ENCODE measurements at places on chromosomes 6 and 20. TPM values are rescaled to one million over a fixed set of nuclear protein-coding genes. Genes with fewer than 3 reads are reported as not detected.

- DNase-seq: no peak
- H3K27me3 ChIP-seq: no peaks in the 10 kb centered on the region
- H3K36me3 ChIP-seq: no peaks in the 10 kb centered on the region
- H3K4me3 ChIP-seq: no peak overlapping the region
Observed at GRCh38 chr20:51139891-51140290, 117.0 kb upstream of the KCNG1 start.

DNA sequence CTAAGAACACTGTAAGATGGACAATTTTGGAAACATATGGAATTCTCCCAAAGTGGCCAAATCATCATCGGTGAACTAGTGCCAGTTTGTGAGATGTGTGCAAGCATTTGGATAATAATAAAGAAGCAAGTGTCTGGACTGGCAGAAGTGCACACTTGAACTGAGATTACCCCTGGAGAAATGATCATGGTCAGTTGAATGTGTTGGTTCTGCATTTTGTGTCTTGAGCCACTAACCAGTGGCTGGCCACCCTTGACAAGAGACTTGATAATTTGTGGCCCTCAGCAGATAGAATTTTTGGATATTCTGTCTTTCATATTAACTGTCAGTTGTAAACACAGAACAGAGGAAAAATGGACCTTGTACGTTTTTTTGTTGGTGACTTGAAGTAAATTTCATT lies 37.4 kb downstream of the CITED2 start:
- no peaks in the 10 kb centered on the region for H3K27me3 ChIP-seq
- no peaks in the 10 kb centered on the region for H3K4me1 ChIP-seq
- H3K4me3 ChIP-seq: no peak overlapping the region
- no peak for DNase-seq

DNA sequence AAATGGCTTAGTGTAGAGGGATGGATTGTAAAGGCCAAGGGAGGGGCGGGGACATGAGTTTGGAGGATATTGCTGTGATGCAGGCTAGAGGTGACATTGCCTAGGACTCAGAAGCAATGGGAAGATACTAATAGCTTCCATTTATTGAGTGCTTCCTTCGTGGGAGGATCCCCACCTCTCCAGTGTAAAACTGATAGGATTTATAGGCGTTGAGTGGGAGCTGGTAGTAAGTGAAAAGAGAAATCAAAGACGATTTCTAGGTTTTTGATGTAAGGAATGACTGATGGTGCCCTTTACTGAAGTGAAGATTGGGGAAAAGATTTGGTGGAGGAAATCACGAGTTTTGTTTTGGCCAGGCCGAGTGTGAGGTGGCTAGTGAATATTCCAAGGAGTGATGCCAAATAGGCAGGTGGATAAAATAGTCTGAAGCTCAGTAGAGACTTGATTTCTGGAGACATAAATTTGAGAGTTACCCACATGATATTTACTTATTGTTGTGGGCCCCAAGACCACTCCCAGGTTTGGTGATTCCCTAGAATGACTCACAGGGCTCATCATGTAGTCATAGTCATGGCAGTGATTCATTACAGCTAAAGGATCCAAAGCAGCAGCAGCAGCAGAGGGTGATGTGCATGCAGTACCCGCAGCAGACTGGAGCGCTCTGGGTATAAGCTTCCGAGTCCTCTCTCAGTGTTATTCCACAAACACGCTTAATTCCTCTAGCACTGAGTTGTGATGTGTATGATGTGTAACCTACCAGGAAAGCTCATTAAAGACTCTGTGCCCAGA lies 10.2 kb downstream of the RPRD1B start:
- DNase-seq: peak; percentile 32
- H3K36me3 ChIP-seq: no peaks in the 10 kb centered on the region
- no peak overlapping the region for H3K4me3 ChIP-seq
- H3K27me3 ChIP-seq: no peaks in the 10 kb centered on the region
- H3K4me1 ChIP-seq: no peaks in the 10 kb centered on the region
- H3K27ac ChIP-seq: no peak overlapping the region

The LRRC1 gene
- 70.6 TPM for polyA plus RNA-seq

GRCh38 chr6:77466055-77466450 lies 2.8 kb upstream of the HTR1B start:
- peaks cover 14% of the 10 kb centered on the region for H3K4me1 ChIP-seq
- H3K36me3 ChIP-seq: no peaks in the 10 kb centered on the region
- H3K27ac ChIP-seq: no peak overlapping the region
- peak; percentile 86 for DNase-seq
- peaks cover 39% of the 10 kb centered on the region for H3K27me3 ChIP-seq

DNA sequence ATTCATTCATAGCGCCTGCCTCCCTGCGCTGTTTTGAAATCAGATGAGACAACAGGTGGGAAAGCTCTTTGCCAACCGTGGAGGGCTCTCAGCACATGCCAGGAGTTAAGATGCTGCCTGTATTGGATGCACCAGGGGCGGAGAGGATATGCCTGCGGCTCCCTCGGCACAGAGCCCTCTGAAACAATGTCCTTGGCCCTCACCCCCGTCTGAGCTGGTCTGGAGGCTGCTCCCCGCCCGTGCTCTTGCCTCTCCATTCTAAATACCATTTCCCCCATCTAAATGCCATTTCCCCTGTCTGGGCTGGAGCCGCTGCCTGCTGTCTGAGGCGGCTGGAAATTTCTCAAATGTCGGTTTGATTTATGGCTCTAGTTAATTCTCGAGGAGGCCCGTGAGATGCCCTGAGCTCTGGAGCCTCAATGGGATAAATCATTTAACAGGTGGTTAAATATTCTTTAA lies 50.8 kb upstream of the MLN start:
- no peaks in the 10 kb centered on the region for H3K36me3 ChIP-seq
- peak; percentile 35 for DNase-seq
- H3K4me3 ChIP-seq: no peak overlapping the region
- no peaks in the 10 kb centered on the region for H3K27me3 ChIP-seq
- no peak overlapping the region for H3K27ac ChIP-seq
- H3K4me1 ChIP-seq: peaks cover 11% of the 10 kb centered on the region

DNA sequence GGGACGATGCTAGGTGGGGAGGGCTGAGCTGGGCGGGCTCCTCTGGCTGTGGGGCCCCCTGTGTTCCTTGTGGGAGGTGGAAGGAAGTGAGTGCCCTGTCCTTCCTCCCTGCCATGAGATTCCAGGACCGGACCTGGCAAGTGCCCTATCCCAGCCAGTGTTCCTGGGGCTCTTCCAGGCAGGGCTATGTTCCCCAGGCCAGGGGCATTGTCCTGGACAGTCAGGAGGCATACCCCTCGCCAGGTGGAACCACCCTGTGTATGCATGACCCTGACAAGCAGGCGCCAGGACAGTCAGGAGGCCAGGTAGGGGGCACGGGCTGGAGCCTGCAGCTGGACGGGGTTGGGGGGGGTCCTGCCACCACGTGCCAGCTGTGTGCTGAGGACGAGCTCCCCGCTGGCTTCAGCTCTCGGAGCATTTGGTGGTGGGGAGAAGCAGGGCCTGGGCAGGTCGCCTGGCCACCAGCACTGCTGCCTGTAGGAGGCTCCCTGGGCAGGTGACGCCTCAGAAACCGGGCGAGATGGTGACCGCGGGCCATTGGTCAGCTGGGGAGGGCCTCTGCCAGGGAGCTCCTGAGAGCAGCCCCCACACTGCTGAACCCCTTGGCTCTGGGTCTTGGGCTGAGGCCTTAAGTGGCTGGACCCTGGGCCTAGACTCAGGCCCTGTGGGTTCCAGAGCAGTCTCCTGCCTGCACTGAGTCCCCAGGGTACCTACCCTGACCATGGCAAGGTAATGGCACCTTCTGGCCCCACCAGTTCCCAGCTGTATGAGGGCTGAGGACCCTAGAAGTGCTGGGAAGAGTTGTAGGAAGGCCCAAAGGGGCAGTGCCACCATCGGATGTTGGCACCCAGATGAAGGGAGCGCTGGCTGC lies 694 bp downstream of the SLC17A9 start:
- peak overlapping the region; percentile 0 for H3K4me3 ChIP-seq
- H3K36me3 ChIP-seq: no peaks in the 10 kb centered on the region
- H3K27me3 ChIP-seq: no peaks in the 10 kb centered on the region
- peaks cover 34% of the 10 kb centered on the region for H3K4me1 ChIP-seq
- H3K27ac ChIP-seq: peak overlapping the region; percentile 99

The MLIP gene
- not detected for polyA plus RNA-seq

The SPINT4 gene
- polyA plus RNA-seq: not detected

DNA sequence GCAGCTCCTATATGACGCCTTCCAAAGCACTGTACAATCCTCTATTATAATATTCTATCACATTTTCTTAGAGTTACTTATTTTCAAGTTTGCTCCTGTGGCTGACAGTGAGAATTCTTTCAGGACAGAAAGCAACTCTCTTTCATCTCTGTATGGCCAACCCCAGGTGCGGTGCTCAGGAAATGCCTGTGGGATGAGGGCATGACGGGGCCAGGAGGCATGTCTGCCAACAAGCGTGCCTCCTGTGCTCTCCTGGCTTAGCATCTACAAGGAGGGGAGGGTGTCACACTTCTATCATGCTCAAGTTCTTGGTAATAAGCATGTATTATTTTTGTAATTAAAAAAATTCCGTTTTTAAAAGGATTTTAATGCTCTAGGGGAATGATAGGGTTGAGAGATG lies 11.4 kb downstream of the MRPL14 start:
- H3K27ac ChIP-seq: no peak overlapping the region
- no peak overlapping the region for H3K4me3 ChIP-seq
- no peaks in the 10 kb centered on the region for H3K36me3 ChIP-seq
- peaks cover 44% of the 10 kb centered on the region for H3K4me1 ChIP-seq

- no peaks in the 10 kb centered on the region for H3K27me3 ChIP-seq
- no peaks in the 10 kb centered on the region for H3K36me3 ChIP-seq
- no peak overlapping the region for H3K4me3 ChIP-seq
- no peaks in the 10 kb centered on the region for H3K4me1 ChIP-seq
- no peak for DNase-seq
Observed at GRCh38 chr6:107061125-107062020, 33.4 kb downstream of the MTRES1 start.

- H3K4me3 ChIP-seq: no peak overlapping the region
- no peaks in the 10 kb centered on the region for H3K27me3 ChIP-seq
- DNase-seq: peak; percentile 6
- H3K4me1 ChIP-seq: no peaks in the 10 kb centered on the region
- H3K36me3 ChIP-seq: no peaks in the 10 kb centered on the region
Observed at GRCh38 chr6:78390066-78390465, 477.3 kb upstream of the IRAK1BP1 start.

GRCh38 chr6:52815167-52816092 lies 11.8 kb upstream of the GSTA1 start:
- H3K4me1 ChIP-seq: no peaks in the 10 kb centered on the region
- peak overlapping the region; percentile 84 for H3K27ac ChIP-seq
- H3K36me3 ChIP-seq: no peaks in the 10 kb centered on the region
- H3K4me3 ChIP-seq: no peak overlapping the region
- no peaks in the 10 kb centered on the region for H3K27me3 ChIP-seq

DNA sequence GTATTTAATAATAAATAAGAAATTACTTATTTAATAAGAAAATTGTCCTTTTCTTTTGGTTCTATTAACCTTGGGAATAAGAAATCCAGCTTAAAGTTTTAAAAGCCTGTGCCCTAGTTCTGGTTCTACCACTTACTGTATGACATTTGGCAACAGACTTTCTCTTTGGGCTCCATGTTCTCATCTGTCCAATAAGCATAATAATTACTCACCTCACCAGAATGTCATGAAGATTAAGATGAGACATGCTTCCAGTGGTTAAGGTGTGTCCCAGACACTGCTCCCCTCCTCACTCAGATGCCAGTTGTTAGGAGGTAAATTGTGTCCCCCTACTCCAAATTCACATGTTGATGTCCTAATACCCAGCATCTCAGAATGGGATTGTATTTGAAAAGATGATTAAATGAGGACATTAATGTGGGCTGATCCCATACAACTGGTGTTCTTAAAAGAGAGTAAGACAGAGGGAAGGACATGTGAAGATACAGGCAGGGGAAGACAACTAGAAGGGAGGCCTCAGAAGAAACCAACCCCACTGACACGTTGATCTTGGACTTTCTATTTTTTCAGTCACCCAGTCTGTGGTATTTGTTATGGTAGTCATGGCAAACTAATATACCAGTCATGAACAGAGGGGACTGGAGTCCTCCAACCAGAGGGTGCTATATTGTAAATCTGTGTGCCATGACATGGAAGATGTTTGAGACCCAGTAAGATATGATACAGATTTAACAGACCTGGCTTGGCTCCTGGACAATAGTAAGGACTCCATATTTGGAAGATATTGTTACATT lies 6.4 kb upstream of the MICAL1 start:
- no peaks in the 10 kb centered on the region for H3K27me3 ChIP-seq
- peaks cover 4% of the 10 kb centered on the region for H3K4me1 ChIP-seq
- no peak overlapping the region for H3K4me3 ChIP-seq

DNA sequence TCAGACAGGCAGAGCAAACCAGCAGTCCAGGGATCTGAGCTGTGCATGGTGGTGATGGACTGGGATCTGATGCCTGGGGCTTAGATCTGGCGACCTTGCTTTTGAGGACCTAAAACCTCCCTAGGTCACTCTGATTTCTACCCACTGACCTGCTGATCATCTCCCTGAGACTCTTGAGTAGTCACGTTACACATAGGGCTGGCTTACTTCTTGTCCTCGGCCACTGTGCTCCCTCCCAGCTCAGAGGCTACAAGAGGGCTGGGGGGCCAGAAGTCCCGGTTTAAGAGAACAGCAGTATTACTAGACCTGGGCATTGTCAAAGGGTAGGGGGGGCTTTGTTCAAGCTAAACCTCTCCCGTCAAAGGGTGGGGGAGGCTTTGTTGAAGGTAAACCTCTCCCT lies 5.5 kb downstream of the DYNLT1 start:
- no peaks in the 10 kb centered on the region for H3K27me3 ChIP-seq
- no peak overlapping the region for H3K27ac ChIP-seq
- H3K4me1 ChIP-seq: peaks cover 19% of the 10 kb centered on the region
- no peak for DNase-seq
- no peak overlapping the region for H3K4me3 ChIP-seq

DNA sequence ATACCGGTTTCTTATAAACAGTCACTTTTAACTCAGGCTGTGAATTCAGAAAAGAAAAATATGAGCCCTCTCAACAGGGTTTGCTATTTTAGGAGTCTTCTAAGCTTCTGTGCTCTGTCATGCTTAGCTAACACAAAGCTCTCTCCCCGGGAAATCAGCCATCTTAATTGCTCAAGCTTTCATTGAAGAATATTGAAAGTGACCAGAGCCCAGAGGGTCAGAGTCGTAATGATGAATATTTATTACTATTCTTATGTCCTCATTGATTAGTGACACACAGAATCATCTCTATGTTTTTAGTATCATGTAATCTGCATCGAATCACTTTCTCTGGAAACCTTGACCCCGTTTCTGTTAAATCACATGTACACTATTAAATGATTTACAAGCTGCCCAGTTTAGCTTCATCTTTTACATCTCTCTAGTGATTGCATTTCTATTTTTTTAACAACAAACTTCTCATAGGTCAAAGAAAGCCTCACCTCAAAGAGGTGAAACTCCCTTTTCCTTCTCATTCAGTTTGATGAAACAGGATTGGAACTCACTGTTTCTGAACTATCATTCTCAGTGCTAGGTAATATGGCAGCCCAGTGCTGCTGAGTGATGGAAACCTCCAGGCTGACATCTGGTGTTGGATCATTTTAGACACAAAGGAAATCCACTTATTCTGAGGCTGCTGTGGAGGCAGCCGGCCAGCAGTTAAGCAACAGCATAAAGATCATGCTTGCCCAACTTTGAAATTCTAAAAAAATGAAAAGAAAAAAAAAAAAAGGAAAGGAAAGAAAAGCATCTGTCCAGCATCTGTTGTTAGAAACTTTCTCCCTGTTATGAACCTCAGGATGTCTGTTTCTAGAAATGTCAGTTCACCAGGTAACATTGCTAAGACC lies 96.3 kb downstream of the RFPL4B start:
- H3K4me3 ChIP-seq: no peak overlapping the region
- no peaks in the 10 kb centered on the region for H3K36me3 ChIP-seq
- peak; percentile 20 for DNase-seq
- H3K27ac ChIP-seq: no peak overlapping the region
